CD8-positive, alpha-beta T cell (primary cell): ENCODE measurements at places on chromosomes 5 and 9.

- DNase-seq, result no peak
These were observed 204.2 kb upstream of the KLF4 start for GRCh38 chr9:107693625-107694326.

DNA sequence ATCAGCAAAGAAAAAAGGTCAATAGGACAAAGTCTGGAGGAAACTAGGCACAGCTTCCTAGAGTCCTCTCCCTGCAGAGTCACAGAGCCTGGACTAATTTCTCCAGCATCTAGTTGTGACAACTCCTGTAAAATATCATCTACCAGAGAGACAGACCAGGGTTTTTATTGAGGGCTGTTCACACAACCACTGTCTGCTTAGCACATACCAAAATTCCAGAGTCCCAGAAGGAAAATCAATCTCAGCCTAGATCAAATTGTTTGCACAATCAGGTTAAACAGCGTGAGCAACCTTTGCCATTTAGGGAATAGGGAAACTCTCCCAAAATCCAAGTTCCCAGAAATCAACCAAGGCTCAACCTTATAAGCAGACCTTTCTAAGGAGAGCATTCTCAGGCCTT lies 190.3 kb downstream of the SYK start:
- no peak for DNase-seq

GRCh38 chr9:15824310-15824709 lies 271.5 kb downstream of the CCDC171 start:
- no peak for DNase-seq

GRCh38 chr9:87734106-87734505 lies 8.2 kb downstream of the CTSL start:
- no peak for DNase-seq
